NCI-H446 (cell line): ENCODE measurements at places on chromosomes 3 and 15.

DNA sequence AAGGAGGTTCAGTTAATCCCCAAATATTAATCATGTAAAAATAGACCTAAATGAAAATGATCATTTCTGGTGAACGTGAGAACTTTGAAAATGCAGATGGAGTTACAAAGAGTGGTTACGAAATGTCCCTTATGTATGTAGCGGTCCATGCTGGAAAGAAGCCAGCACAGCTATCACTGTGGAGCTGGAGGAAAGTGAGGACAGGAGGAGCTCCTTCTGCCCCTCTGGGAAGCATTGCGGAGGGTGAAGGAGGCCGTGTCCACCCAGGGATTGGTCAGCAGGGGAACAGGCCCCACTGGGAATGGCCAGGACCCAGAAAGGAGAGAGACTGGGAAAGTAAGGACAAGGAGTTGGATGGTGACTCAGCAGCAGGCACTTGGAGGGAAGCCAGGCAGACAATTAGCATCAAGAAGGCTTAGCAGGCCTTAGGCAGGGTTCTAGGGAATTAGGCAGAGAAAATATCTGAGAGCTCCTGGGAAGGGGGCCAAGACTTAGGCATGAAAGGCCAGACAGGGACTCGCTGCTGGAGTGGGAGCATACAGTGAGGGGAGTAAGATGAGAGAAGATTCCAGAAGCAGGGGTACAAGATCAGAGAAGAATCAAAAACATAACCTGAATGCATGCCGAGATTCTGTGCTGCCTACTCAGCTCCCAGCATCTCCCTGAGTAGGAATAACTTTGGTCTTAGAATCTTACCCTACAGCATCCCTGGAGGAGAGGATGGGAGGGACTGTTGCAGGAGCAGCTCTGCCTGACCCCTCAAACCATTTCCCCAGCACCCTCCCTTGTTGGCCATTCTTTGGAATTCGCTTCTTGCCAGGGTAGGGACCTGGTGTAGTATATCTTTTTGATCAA is 171.0 kb upstream of the UMPS start:
- DNase-seq, result peak; percentile 94

- DNase-seq, result no peak
Observed at GRCh38 chr15:72155003-72155621, 36.9 kb downstream of the SENP8 start.

GRCh38 chr3:39387411-39387975 is 4.3 kb downstream of the SLC25A38 start:
- no peak for DNase-seq

DNA sequence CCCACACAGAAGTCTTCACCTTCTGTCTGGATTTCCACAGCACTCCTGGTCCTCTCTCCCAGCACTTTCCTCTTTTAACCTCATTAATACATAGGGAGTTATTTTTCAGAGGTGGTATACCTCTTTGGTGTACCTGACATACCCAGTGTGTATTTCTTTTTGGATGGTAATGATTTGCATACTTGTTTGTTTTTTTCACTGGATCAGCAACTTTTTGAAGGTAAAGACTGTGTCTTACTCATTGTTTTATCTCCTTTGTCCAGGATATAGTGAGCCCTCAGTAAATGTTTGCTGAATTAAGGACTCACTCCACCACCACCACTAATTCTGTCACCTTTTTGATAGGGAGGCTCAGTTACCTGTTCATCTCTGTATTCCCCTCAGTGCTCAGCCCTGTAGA is 52.1 kb downstream of the SACM1L start:
- no peak for DNase-seq

DNA sequence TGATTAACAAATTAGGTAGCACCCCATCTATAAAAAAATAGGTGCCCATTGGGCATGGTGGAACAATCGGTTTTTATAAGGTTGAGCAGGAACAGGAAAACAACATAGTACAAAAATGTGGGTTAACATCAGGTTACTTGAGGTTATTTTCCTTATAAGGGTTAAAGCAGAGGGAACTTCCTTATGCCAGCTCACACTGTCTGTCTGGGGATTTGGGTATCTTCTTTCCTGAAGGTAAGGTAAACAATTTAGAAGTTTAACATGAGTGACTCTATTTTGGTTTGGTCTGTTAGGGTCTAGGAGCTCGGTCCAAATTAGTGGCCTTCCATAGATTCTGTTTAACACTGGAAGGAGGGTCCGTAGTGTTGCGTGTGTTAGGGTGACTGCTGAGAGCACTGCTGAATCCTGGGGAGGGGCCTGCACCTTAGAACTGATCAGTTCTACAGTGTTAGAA is 14.7 kb downstream of the CHD2 start:
- DNase-seq, result no peak

DNA sequence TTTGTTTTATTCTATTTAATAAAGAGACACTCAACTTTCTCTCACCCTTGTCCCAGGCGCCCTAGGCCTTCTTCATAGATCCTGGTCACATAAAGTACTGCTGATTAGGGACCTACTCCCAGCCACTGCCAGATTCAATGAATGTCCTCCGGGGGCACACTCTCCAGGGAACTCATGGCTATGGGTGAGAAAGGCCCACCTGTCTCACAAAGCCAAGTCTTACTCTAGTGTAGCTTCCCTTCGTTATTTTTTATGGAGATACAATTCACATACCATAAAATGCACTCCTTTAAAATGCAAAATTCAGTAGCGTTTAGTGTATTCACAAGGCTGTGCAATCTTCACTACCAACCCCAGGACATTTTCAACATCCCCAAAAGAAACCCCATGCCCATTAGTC is 87.8 kb downstream of the ADCY5 start:
- no peak for DNase-seq

GRCh38 chr15:79373113-79373512 is 59.0 kb upstream of the MINAR1 start:
- DNase-seq, result no peak

DNA sequence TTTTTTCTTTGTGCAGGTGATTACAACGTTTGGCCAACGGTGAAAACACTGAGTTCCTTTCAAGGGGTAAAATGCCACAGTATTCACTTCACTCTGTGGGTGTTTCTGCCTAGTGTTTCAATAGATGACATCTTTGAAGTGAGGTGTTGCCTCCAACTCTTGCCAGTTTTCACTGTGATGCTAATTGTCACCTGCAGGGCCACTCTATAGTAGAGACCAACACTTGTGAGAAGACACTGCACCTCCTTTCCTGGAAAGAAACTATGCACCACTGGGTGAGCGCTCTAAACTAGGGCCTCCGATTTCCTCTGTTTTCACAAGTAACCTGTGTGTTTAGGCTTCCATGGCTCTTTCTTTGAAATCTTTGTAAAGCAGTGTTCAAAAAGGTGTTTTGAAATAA is 98.3 kb downstream of the THRB start:
- no peak for DNase-seq

DNA sequence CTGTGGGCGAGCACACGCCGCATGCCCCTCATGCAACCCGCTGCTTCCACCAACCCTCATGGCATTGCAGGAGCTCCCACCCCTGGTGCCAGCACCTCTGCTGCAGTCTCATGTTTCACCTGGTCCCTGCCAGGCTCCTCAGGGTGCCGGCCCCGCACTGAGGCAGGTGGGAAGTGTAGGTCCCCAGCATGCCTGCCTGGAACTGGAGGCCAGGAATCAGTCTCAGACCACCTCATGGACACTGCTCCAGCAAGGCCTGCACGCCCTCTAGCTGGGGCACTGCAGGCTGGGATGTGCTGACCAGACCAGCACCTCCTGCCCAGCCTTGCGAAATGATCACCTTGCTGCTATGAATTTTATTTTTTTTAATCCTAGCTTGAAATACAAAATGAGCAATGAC is 39.1 kb downstream of the OCA2 start:
- DNase-seq, result no peak

DNA sequence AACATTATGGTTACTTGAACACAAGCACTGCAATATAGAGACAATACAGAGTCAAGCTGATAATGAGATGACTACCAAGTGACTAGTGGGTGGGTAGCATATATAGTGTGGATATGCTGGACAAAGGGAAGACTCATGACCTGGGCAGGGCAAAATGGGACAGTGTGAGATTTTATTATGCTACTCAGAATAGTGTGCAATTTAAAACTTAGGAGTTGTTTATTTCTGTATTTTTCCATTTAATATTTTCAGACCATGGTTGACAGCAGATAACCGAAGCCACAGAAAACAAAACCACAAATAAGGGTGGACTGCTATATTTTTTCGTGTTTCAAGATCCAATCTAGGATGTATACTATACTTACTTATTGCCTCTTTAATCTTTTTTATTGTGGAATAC is 19.6 kb downstream of the GALK2 start:
- DNase-seq, result no peak

DNA sequence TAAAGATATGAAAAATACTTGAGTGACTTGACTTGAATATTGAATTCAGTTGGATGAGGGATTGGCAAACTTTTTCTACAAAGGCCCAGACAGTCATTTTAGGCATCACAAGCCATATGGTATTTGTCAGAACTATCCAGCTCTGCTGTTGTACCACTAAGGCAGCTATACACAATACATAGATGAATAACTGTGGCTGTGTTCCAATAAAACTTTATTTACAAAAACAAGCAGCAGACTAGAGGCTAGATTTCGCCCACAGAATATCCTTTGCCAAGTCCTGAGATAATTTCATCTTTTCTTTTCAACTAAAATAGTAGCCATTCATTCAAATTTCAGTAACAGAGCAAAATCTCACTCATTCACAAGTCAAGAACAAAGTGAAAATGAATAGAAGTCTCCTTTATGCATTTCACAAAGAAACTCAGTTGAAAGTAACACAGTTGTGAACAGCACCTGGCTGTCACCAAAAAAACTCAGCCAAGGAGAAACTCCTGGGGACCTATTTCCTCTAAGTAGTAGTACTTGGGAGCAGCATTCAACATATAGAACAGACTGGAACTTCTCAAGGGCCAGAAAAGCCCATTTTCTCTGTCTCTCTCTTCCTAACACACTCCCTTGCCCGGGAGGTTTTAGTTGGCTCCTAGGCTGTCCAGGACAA is 56.3 kb downstream of the OSBPL10 start:
- no peak for DNase-seq

GRCh38 chr3:153829606-153830170 is 291.5 kb upstream of the ARHGEF26 start:
- no peak for DNase-seq

DNA sequence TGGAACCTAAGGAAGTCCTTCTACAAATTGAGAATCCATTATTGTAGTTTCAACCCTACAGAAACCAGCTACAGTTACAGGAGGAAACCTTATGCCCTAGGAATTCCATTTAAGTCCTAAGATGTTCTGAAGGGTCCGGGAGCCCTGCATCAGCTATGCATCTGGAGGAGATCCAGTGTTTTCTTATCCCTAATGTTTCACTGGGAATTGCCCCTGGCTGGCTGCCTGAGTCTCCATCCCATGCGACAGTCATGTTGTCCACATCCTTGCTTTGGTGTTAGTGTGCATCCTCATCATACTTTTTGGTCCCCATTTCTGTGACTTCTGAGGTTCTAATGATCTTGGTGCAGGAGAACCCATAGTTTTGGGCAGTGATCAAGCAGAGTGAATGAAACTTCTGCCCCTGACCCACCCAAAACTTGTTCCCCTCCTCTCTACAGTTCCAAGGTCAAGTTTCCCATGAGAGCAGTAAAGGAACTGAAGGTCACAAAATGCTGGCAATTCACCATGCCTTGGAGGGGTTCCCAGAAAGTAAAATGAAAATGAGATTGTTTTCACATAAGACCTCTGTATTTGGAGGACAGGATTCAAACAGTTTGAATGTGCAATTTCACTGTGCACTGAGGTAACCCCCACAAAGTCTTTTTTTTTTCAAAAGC is 121.9 kb upstream of the PHLDB2 start:
- DNase-seq, result no peak

GRCh38 chr3:180421721-180422120 is 180.2 kb upstream of the TTC14 start:
- no peak for DNase-seq

DNA sequence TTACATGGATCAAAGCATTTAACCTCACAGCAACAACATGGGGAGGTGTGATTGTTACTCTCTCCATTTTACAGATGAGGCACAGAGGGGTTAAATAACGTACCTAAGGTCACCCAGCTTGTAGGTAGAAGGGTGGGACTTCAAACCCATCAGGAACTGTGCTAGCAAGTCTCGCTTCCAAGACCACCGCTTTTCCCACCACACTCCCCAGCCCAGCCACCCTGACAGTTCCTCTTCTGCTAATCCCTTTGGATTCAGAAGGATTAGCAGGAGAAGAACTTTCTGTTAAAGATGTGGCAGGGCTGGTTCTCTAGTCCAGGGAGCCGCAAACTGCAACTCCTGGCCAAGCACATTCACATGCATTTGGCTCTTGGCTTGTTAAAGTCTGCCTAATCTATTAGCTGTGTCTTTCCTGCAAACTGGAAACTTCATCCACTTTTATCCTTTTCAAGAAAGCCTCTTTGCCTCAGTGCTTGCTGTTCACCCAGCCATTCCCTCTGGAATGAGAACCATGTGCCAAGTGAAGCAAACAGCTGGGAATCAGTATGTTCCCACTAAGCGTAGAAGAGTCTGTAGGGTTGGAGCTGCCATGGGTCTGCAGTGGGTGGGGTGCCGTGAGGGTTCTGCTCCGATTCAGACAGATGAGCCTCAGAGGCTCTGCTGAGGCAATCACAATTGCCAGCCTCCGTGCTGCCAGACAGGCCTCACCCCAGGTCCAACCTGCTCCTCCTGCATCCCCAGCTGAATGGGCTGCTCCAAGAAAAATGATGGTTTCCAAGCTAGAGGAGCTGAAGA is 44.6 kb downstream of the POMGNT2 start:
- DNase-seq, result no peak

DNA sequence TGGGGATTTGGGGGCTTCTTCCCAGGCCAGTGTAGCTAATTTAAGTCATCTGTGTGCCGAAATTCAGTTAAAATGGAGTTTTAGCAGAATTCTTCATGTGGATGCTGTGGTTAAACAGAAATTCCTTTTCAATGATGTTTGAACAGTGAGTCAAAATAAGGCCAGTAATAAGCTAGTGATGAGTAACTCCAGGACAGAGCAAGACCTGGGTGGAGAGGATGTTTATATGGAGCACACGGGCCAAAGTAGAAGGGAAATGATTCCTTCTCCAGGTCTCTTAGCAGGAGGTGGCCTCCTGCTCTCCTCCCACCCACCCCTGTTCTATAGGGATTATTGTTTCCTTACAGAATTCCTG is 31.9 kb upstream of the UACA start:
- DNase-seq, result no peak

DNA sequence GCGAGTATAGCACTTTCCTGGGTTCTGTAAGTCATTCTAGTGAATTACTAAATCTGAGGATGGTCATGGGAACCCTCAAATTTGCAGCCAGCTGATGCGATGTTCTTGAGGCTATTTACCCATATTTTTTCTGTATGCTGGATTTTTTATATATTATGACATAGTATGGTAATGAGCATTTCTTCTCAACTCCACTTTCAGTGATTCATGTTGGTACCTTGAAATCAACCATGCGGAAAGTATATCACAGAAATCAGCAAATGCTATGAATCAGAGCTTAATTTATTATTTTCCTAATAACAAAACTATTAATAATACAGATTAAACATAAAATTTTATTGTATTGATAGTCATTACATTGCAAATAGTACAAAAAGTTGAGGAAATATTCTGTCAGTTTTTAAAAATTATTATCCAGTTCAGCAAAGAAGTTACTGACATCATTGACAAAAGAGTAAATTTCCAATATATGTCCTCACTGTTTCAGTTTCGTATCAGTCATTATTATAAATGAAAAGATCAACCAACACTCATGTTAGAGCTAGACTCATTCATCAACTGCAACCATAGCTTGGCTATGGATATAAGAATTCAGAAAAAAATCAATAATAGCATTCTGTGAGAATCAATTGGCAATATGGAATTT is 164.3 kb upstream of the SETMAR start:
- DNase-seq, result no peak
